ENCODE measurements at places on chromosomes 4 and X.

DNA sequence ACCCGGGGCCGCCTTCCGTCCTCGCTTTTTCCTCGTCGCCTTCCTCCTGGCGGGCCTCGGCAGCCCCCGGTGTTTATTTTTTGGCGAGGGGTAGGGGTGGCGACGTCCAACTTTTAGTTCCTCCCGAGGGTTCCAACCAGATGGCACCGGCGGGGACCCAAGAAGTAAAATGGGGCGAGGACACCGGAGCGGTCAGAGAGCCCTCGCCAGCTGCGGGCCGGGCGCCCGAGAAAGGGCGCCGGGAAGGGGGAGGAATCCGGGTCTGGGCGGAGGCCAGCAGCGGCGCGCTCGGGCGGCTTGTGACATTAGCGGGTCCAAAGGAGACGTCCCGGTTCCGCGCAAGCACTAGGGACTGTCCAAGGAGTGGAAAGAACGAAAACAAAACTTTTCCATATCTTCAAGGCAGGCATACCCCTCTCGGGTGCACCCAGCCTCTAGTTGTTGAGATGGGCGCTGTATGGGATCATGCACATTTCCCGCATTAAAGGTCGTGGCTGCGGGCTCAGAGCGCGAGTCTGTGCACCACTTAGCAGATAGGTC, 691 bp upstream of the USP46 start:
- no peak for DNase-seq

- no peak for DNase-seq
These were observed 144.2 kb upstream of the SH3RF1 start for GRCh38 chr4:169414913-169415312.

DNA sequence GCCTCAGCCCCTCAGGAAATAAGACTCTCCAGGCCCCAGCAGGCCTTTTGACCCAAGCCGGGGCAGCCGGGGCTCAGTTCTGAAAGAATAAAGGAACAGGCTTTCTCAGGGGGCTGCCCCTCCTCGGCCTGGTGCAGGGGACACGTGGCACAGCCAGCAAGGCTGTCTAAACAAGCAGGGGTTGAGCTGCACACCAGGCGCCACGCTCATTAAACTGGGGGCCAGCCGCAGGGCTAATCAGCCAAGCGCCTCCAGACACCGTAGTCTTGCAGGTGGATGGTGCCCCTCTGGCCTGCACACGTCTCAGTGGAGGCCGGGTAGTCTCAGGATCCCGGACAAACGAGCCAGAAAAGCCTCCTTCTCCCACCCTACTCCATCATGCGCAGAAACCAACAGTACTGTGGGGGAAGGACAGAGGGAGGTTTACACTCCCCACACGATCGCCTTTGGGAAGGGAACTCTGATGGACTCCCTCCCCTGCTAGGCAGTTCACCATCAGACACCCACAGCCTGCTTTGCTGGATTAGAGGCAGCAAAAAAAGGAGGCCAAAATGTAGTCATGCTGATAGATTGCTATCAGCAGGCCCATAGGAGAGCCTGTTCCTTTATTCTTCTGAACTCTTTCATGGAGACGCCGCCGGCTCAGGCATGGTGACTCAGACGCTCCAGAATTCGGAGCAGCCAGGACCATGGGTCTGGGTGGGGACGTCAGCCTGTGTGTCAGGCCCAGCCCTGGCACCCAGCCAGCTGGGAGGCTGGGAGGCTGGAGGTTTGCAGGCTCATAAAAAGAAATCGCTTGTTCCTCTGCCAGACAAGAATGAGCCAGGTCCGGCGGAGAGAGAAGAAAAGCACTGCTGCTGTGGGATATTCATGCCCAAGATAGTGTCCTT, 342.4 kb downstream of the BCOR start:
- no peak for DNase-seq

DNA sequence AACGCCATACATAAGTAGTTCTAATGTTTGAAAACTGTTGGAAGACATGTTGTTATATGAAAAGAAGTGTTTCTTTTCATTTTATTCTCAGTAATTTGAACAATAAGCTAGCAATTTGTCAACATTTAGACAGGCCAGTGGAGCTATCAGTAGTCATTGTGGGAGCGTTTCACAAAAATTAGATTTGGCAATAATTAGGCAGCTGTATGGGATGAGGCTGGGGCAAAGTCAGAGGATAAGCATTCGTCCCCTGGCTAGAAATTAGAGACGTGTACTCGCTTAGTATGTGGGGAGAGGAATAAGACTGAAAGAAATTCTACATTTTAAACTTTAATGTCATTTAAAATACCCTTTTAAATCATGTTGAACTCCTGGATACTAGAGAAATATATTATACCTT, 70.6 kb downstream of the TMEM144 start:
- no peak for DNase-seq

- no peak for DNase-seq
These were observed 291.9 kb downstream of the FAM47A start for GRCh38 chrX:33840176-33840575.

All from DMS79 (cell line).